ENCODE measurements at places on chromosomes 4 and X.

DNA sequence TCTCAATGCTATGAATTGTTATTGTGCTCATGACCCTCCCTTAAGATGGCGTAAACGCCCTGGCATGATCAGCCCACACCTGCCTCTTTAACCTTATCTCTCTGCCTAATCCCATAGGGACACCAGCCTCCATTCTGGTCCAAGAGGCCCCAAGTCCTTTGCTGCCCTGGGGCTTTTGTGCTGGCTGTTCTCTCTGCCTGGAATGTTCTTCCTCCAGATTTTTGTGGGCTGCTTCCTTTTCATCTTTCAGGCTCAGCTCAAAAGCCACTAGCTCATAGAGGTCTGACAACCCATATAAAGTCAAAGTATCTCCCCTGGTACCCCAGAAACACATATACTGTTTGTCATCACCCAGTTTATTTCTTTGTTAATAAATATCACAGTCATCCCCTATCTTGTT is 42.4 kb downstream of the APLN start:
- no peak for DNase-seq

GRCh38 chrX:154138857-154139256 is 5.2 kb upstream of the OPN1LW start:
- DNase-seq: no peak

GRCh38 chrX:96684339-96685209 is at the start of gene DIAPH2:
Gene DIAPH2, plus strand, starts transcription at chrX:96684842.
- peak; percentile 46 for DNase-seq

- no peak for DNase-seq
These were observed 85.5 kb downstream of the TACR3 start for GRCh38 chr4:103634236-103634635.

DNA sequence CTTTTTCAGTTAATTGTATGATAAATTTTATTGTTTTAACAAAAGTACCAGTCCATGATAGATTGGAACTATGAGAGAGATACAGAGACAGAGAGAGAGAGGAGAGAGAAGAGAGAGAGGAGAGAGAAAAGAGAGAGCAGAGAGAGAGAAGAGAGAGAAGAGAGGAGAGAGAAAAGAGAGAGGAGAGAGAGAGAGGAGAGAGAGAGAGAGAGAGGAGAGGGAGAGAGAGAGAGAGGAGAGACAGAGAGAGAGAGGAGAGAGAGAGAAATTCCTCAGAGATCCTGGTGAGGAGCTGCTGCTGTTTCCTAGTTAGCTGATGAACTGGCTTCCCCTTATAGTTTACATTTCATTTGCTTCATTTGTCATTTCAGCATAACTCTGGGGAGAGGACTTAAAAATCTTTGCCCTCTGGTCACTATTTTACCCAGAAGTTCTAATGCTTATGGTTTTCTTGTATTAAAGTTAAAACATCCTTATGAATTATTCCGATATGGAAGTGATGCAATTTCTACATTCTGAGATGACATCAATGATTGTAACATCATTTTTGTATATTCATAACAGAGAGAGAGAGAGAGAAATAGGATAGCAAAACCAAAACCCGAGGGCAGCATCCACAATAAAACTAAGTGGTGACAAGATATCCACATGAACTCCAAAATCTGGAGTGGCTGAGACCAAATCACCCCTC is 10.8 kb downstream of the CTAG1A start:
- no peak for DNase-seq

GRCh38 chr4:107202744-107203143 is 166.6 kb upstream of the DKK2 start:
- DNase-seq: no peak

GRCh38 chr4:159271856-159272255 is 169.0 kb downstream of the RAPGEF2 start:
- no peak for DNase-seq

DNA sequence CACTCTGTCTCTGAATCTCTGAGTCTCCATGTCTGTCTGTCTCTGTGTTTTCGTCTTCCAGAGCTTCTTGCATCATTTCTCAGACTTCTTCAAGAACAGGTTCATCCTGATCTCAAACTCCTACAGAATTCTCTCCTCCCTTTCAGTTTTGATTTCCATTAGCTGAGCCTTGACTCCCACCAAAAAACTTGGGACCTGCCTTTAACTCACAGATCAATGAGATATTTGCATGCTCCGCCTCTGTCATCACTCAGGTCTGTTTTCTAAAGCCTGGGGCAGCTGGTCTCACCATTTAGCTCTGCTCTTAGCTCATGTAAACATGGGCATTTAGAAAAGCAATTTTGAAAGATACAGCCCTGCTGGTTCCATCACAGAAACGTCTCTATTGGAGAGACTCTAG is 8.6 kb downstream of the DAPP1 start:
- no peak for DNase-seq

DNA sequence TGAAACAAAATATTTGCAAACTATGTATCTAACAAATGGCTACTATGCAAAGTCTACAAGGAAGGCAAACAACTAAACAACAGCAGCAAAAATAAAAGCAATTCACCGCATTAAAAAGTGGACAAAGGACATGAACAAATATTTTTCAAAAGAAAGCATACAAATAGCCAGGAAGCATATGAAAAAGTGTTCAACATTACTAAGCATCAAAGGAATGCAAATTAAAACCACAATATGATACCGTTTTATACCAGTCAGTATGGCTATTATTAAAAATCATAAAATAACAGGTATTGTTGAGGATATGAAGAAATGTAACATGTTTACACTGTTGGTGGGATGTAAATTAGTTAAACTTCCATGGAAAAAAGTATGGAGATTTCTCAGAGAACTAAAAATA is 1106.7 kb downstream of the PDHA2 start:
- DNase-seq: no peak

GRCh38 chr4:175891851-175892250 is 79.8 kb upstream of the GPM6A start:
- no peak for DNase-seq

- DNase-seq: no peak
These were observed 1365.4 kb downstream of the ARAP2 start for GRCh38 chr4:34878961-34879360.

- no peak for DNase-seq
These were observed 156.6 kb downstream of the DCTD start for GRCh38 chr4:182760551-182761043.

- DNase-seq: no peak
These were observed 346.6 kb downstream of the FBXO8 start for GRCh38 chr4:173936861-173937260.

DNA sequence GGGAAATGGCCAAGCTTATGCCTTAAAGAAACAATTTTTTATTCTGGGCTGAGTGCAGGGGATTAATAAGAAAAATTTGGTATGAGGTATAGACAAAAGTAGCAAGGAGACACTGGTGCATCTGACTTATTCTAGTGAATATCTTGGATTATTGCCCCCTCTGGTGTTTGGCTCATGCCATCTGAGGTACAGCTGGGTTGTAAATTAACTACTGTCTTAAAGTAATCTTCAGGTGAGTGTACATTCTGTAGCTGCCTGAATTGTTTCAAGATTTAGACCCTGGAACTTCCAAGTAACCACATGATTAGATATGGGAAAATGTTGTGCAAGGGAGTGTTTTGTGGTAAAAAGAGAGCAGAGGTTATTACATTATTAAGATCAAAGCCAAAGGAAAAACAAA is 988.7 kb downstream of the FAM133A start:
- no peak for DNase-seq

DNA sequence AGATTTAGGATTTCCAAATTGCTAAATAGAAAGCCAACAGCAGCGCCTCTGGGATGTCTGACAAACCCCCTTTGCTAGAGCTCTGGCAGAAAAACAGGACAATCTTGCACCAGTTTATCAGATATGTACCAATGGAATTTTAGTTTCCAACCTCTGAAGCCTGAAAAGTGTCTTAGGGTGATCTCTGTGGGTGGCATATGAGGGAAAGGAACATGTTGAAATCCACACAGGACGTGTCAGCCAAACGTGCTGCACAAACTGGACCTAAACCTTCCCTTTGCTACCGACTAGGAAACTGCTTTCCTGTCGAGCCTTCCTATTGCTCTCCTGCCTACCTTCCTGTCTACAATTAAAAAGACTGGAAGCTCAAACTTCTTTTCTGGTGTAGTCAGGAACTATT is 53.5 kb downstream of the REELD1 start:
- DNase-seq: no peak

GRCh38 chr4:153344131-153345011 is at the start of gene MND1:
Gene MND1, plus strand, starts transcription at chr4:153344688. Its CDS starts 50 bp downstream, at chr4:153344738.
- peak; percentile 66 for DNase-seq

- no peak for DNase-seq
These were observed 37.1 kb downstream of the HEPH start for GRCh38 chrX:66200855-66201795.

DNA sequence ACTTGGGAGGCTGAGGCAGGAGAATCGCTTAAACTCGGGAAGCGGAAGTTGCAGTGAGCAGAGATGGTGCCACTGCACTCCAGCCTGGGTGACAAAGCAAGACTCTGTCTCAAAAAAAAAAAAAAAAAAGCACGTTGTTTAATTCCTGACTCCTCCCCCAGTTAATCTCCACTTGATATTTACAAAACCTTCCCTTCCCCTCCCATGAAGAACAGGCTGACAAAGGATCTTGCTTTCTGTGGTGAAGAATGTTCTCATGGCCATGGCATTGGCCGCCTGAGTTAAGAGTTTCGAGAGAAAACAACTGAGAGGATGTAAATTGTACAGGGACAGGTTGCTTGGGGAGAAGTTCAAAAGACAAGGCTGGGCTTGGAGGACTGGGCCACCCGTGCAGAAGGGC is 168.2 kb upstream of the BCOR start:
- no peak for DNase-seq

DNA sequence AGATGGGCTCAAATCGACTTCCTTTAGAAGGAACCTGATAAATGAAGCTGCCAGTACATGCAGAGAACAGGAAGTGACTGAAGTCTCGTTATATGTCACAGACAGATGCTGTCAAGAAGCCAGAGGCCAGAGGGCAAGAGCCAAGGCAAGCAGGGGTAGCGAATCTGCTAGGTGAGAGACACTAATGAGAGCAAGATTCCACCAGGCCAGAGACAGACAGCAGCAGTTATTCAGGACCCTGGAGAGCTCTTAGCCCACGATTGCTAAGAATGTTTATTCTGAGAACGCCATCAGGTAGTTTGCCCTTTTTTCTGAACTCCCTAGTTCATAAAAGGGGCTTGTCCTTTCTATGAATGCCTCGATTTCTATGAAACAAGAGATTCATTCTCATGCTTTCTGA is 73.7 kb downstream of the BEND2 start:
- DNase-seq: no peak

- peak; percentile 18 for DNase-seq
These were observed 74.8 kb upstream of the PASD1 start for GRCh38 chrX:151488677-151489076.

DNA sequence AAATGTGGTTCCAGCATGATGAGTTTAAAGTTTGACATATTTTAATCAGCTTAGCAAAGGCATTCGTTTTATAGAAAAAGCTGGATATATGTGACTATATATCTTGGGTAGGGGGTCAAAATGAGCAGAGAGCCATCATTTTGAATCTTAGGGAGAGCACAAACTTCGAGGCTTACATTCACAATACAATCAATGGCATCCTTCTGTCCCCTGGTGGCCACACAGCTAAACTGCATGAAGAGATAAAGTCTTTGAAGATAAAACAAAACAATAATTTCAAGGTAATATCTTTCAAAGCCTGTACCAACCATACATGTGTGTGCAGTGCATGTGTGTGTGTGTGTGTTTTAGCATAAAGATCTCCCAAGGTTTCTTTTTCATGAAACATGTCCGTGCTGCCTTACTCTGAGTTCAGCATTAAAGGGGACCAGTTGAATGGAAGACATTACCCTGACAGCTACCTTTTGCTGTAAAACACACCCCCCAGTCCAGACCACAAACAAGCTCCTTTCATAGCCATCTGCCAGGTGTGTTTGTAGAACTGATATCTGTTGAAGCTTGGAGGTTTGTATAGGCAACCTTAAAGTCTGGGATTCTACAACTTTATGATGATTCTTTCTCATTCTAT is 22.0 kb downstream of the DYNLT3 start:
- peak; percentile 10 for DNase-seq

DNA sequence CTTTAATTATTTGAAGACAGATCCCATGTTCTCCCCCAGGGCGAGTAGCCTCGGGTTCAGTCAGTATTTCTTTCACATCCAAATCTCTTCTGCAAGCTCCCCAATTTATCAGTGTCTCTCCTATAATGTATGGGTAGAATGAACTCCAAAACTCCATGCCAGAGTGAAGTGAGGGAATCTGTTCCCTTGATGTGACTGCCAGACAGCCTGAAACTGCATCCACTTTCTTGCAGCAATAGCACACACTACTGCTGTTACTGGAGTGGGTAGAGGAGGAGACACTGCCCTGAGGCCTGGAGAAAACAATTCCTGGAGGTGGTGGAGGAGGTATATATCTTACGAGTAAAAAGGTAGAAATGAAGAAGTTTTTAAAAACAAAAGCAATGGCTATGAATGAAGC is 11.0 kb downstream of the LNX1 start:
- no peak for DNase-seq

DNA sequence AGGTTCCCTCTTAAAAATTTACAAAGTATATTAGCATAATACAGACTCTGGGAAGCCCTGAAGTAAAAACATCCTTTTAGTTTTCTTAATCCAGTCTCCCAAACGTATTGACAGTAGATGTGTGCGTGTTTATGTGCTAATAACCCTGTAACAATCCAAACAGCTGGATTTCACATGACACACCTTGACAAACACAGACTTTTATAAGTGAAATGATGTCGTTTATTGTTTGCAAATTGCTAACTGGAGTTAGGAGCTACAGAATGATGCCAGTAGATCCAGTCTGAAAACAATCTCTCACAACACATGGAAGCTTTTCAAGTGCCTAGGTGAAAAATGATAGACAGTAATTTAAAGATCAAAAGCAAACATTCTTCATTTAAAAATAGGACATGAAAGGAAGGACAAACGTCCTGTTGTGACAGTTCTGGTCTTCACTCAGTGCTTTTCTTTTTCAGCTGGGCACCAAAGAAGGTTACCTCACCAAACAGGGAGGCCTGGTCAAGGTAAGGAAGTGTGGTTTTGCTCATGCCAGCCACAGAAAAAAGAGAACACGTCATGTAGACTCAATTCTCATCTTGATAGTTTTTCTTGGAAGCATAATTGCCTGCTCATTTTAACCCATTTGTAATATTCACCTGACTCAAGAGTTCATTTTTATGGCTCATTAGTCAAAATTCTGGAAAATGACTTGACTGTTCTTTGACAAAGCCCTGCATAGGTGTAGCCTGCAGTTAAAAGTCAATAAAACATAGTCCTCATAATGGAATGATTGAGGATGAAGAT is 32.9 kb downstream of the LAMTOR3 start:
- DNase-seq: no peak

- no peak for DNase-seq
These were observed 79.1 kb downstream of the ANKRD50 start for GRCh38 chr4:124633285-124633941.

GRCh38 chr4:87517621-87518020 is 11.6 kb downstream of the SPARCL1 start:
- no peak for DNase-seq

- no peak for DNase-seq
These were observed 17.6 kb upstream of the DMP1 start for GRCh38 chr4:87632469-87632868.

GRCh38 chr4:123121241-123121907 is 199.0 kb upstream of the NUDT6 start:
- no peak for DNase-seq

GRCh38 chrX:47748576-47748975 is 88.1 kb upstream of the ZNF81 start:
- DNase-seq: no peak

GRCh38 chrX:10450229-10450958 is 170.0 kb downstream of the MID1 start:
- DNase-seq: no peak

- no peak for DNase-seq
These were observed 2178.2 kb downstream of the ARAP2 start for GRCh38 chr4:34066126-34066525.

All from A549 (cell line).